ENCODE measurements at places on chromosomes 13 and 19.

GRCh38 chr13:86066611-86067365 is 267.6 kb upstream of the SLITRK6 start:
- ATAC-seq, result no peak

DNA sequence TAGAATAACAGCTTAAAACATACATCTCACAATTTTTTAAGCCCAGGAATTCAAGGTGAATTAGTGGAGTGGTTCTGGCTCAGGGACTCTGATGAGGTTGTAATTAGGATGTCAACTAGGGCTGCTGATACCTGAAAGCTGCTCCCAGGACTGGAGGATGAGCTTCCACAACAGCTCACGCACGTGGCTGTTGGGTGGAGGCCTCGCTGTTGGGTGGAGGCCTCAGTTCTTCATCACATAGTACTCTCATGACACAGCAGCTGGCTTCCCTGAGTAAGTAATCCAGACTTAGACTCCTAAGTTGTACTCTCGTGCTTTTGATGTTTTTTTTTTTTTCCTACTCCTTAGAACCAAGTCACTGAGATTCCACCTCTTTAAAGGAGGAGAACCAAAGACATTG is 577.1 kb upstream of the PRR20A start:
- ATAC-seq, result no peak

DNA sequence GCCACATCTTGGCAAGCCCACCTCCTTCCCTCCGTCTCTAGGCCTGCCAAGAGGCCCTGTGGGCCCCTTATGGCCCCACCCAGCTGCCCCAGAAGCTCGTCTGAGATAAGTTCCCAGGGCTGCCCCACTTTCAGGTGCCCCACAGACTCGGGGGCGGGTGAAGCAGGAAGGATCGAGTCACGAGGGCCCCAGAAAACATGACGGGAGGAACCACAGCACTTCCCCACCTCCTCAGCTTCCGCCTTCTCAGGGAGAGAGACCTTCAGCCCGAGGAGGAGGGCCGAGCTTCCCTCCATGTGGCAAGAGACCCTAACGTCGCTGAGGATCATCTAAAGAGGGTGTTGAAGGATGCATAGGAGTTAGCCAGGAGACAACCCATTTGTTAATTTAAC is 4.5 kb upstream of the IL12RB1 start:
- peak; percentile 75 for ATAC-seq

- ATAC-seq, result no peak
These were observed 29.6 kb upstream of the TSC22D1 start for GRCh38 chr13:44605721-44606120.

DNA sequence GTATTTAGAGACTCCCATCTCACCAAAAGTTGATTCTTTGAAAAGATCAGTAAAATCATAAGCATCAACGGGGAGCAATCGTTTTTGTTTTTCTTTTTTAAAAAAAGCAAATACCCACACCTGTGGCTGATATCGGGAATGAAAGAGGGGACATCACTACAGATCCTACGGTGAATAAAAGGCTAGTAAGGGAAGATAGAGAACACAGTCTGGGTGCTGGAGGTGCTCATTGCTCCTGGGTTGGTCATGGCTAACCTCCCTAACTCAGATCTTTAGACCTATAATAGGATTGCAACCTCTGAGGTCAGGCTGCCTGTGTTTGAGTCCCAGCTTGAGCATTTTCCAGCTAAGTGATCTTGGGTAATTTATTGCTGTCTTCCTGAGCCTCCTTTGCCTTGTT is 1.1 kb downstream of the EHD2 start:
- no peak for ATAC-seq

GRCh38 chr19:17754634-17755442 is 3.6 kb downstream of the FCHO1 start:
- ATAC-seq, result peak; percentile 14

DNA sequence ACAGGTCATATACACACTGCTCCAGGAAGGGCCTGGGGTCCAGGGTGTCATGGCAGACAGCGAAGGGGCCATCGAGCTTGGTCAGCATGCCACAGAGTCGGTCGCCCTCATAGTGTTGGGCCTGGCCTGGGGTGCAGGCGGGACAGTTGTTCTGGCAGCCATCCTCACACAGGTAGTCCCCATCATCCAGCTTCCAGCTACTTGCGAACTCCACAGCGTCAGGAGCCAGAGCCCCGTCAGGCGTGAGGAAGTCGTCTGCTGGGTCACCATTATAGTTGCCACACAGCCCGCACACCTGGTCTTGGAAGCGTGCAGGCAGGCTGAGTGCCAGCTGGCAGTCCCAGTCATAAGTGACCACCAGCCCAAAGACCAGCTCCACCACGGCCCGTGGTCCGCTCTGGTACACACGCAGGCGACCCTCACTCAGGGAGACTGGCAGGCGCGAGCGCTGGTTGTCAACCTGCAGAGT is 16.2 kb downstream of the FCGBP start:
- no peak for ATAC-seq

- ATAC-seq, result no peak
These were observed 20.5 kb upstream of the LATS2 start for GRCh38 chr13:21081926-21082325.

DNA sequence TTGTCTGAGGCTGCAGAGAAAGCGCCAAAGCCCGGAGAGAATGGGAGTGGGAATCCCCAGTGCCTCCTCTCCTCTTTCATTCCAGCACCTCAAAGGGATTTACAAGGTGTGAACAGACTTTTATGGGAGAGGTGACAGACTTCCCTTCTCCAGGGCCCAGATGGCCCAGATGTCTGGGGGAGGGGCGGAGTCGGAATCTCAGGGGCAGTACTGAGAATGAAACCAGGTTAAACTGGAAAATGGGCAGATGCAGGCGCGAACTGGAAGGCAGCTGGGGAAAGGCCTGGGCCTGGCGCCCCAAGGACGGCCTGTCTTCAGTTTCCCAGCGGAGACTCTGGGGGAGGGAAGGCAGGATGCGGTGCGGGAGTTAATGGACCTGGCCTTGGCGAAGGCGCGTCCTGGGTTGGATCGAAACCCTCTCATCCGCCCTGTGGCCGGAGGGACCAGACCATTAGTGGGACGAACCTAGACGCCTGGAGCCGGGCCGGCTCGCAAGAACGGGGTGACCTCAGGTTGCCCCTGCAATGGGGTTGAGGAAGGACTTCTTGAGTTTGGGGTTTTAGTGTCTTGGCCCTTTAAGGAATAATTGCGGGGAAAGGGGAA is 592 bp upstream of the TRIP10 start:
- ATAC-seq, result no peak

- no peak for ATAC-seq
These were observed 135.3 kb upstream of the TMTC4 start for GRCh38 chr13:100809856-100810255.

GRCh38 chr19:2337329-2337707 is 8.8 kb downstream of the SPPL2B start:
- peak; percentile 31 for ATAC-seq

DNA sequence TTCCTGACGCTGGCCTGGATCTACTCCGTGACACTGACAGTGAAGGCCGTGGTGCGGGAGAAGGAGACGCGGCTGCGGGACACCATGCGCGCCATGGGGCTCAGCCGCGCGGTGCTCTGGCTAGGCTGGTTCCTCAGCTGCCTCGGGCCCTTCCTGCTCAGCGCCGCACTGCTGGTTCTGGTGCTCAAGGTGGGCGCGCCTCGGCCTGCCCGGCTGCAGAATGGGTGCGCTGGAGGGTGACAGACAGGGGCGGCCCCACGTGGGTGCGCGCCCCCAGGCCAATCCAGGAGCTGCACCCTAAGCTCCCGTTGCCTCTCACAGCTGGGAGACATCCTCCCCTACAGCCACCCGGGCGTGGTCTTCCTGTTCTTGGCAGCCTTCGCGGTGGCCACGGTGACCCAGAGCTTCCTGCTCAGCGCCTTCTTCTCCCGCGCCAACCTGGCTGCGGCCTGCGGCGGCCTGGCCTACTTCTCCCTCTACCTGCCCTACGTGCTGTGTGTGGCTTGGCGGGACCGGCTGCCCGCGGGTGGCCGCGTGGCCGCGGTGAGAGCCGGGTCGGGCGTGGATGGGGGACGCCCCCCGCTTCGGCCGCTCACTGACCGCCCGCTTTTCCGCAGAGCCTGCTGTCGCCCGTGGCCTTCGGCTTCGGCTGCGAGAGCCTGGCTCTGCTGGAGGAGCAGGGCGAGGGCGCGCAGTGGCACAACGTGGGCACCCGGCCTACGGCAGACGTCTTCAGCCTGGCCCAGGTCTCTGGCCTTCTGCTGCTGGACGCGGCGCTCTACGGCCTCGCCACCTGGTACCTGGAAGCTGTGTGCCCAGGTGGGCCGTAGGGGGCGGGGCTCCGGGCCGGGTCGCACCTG is 7.2 kb downstream of the ABCA7 start:
- ATAC-seq, result no peak

DNA sequence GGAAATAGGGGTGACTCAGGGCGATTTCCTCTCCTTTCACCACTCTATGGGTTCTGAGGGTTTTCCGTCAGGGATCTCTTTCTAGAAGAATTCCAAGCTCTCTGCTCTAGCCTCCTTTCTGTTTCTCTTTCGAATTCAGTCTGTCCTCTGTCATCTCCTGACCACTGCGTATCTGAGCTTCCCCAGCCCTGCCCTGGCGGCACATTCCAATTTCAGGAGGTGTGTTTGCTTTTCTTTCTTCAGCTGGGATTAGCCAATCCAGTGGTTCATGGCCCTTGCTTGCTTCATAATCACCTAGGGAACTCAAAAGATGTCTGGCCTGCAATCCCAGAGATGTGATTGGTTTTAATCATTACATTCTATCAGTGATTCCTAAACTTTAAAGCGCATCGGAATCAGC is 9.4 kb downstream of the IFNL2 start:
- no peak for ATAC-seq

GRCh38 chr13:50422181-50423148 is 407.2 kb downstream of the KCNRG start:
- no peak for ATAC-seq

DNA sequence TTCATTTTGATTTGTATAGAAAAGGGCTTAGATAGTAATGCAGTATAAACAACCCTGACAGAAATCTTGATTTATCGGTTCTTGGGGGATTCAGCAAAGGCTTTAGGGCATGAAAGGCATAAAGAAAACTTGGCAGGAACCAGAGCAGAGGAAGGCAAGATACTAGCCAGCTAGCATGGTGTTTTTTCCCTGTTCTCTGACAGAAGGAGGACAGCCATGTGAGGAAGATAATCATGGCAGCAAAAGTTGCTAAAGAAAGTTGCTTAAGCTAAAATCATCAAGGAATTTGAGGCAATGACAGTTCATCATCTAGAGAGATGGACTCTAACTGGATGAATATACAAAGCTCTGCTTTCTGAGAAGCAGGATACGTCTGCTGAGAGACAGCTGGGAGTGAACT is 294.1 kb downstream of the KCNRG start:
- no peak for ATAC-seq

GRCh38 chr13:39961036-39961435 is 305.6 kb downstream of the COG6 start:
- ATAC-seq, result no peak

- no peak for ATAC-seq
These were observed 239.9 kb downstream of the SPRY2 start for GRCh38 chr13:80101040-80101439.

GRCh38 chr13:109406376-109406992 is 379.9 kb downstream of the IRS2 start:
- ATAC-seq, result no peak

DNA sequence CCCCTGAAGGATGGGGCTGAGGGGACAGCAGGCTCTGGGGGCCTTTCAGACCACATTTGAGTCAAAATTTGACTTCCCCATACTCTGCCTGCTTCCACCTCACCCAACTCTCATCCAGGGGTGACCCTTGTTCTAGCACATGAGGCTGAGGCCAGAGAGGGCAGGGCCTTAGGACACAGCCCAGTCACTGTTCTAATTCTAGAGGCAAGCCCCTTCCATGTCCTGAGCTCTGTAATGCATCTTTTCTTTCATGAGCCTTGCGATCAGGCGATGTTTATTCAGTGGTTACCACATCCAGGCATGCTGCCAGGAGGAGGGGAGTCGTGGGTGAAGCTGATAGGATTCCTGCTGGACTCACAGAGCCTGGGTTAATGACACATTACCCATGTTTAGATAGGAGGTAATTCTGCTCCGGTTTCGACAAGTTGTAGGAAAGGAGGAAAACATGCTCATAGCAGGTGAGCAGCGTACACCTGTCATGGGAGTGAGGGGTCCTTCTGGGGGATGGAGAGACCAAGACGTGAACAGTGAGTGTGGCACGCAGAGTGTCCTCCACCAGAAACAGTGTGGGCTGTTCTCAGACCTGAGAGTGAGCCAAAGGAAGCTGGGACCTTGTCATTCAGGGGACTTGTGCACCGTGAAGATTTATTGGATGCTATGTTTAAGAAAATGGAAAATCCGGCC is 9.3 kb downstream of the RPS9 start:
- no peak for ATAC-seq

GRCh38 chr13:30908416-30908980 is 2.4 kb downstream of the MEDAG start:
- no peak for ATAC-seq

DNA sequence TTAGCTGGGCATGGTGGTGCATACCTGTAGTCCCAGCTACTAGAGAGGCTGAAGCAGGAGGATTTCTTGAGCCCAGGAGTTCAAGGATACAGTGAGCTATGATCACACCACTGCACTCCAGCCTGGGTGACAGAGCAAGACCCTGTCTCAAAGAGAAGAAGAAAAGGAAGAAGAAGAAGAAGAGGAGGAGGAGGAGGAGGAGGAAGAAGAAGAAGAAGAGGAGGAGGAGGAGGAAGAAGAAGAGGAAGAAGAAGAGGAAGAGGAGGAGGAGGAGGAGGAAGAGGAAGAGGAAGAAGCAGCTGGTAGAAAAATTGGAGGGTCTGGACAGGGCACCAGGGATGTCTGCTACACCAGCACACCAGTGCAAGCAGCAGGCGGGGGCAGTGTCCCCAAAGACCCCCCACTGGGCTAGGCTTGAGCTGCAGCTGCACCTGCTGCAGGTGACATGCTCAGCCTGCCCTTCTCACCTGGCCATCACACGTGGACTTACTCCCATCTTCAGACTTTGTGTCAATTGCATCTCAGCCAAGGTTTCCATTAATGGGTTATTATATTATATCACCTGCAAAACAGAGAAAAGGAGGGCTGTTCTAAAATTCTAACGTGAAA is 180.9 kb upstream of the ZNF507 start:
- ATAC-seq, result no peak

- peak; percentile 80 for ATAC-seq
These were observed at the start of gene SCN1B for GRCh38 chr19:35030257-35031071. SCN1B (plus strand) TSS chr19:35030470; CDS start chr19:35030821, 351 bp downstream.

DNA sequence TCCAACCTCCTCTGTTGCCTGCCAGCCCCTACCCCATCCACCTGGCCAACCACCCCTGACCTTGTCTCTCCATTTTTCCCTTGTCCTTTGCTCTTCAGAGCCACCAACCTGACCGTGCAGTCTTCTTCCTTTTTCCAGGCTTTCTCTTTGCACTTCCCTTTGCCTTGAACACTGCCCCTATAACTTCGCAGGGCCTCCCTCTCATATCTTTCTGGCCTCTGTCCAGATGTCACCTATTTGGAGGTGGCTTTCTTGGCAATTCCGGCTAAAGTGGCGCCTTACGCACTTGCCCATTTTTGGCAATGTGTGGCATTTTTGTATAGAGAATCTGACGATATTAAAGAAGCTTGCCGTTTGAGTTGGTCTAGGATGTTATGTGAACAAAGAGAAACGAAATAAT is 844 bp downstream of the ZNF543 start:
- no peak for ATAC-seq
